ENCODE measurements at places on chromosomes 5 and 9. TPM values are rescaled to one million over a fixed set of nuclear protein-coding genes. Genes with fewer than 3 reads are reported as not detected.

NR6A1 gene
- 0.07 TPM for polyA plus RNA-seq

DRD1 gene
- polyA plus RNA-seq, result 0.19 TPM

PCDHGB1 gene
- polyA plus RNA-seq, result 1.7 TPM

ZNF462 gene
- polyA plus RNA-seq, result 6.3 TPM

GABRA1 gene
- polyA plus RNA-seq, result 0.02 TPM

SAXO1 gene
- polyA plus RNA-seq, result not detected

FAM221B gene
- polyA plus RNA-seq, result not detected

DNA sequence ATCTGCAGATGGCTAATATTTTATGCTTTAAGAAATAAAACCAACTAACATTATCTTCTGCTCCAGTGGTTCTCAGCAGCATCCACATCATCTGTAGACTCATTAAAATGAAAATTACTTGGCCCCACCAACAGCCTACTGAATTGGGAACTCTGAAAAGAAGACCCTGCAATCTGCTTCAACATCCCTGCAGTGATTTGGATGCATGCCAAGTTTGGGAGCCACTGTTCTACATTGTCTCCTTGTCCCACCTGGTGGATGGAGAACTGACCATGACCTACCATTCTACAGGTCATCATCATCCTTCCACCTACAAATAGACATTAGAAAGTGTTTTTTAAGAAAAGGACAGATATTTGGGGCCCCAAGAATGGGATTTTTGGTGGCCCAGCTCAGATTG lies 71.1 kb downstream of the ACER2 start:
- no peak for DNase-seq

DNA sequence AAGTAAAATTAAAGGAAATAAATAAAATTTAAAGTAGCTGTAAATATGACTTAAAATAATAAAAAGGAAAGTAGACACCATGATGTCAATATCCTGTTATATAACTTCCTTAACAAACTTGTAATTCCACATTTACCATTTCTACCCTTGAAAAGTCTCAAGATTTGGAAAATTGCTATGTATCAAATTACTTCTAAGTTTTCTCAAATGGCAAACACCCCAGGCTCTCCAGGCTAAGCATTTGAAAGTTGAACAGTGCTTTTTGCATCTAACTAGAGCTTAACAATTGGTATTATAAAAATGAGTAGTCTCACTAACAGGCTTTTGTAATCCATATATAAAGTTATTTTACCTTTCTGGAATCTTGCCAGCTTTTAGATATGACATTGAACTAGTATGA lies 41.5 kb upstream of the MACIR start:
- DNase-seq, result no peak

- no peak for DNase-seq
Measured at GRCh38 chr5:73433272-73433981, 15.2 kb downstream of the FOXD1 start.

DNA sequence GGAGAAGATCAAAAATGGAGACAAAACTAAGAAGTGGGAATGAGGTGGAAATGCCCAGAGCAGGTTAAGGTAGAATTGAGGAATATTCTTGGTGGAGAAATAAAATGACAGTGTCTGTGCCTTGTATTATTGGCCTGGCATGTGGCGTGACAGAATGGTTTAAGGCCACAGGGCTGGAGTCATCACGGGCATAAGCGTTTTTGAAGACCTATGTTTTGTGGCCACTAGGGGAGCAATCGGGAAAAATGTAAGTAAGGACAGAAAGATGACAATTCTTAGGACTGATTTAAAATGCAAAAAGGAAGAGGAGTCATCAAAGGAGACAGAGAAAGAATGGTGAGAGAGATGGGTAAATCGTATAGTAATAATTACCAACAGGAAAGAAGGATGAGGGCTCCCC lies 72.2 kb upstream of the EPB41L4A start:
- no peak for DNase-seq

DNA sequence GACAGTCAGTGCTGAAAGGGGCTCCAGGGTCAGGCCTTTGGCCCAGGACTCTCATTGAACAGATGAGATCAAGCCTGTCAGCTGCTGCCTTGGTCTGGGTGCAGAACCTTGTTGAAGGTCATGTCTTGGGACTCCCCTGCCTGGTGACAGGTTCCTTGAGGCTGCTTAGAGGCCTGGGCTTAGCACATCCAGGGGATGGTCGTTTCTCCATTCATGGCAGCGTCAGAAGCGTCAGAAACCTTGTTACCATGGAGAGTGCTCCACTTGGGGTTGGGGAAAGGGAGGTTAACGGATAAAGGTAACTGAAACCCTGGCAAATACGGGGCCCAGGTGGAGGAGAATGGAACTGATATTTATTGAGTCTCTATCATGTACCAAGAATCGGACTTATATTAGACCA lies 8.8 kb downstream of the ARPC5L start:
- no peak for DNase-seq

- no peak for DNase-seq
Measured at GRCh38 chr5:169128679-169129078, 172.3 kb downstream of the SLIT3 start.

GRCh38 chr5:92769978-92770377 lies 811.0 kb downstream of the NR2F1-AS1 start:
- DNase-seq, result peak; percentile 51

DNA sequence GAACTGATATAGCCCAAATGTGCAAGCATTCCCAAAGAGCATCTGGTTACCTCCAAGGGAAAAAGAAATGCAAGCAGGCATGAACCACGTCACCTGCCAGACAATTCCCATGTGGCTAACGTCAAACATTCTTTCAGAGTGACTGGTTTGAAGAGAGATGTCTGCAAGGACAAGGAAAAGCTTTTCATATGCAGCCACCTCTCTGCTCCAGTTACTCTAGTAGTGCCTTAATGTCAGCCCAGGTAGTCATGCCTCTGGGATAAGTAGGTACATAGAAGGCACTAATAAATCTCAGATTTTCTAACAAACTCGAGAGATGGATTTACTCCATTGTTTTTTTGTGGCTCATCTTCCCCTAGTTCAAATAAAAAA lies 96.8 kb upstream of the IFNK start:
- DNase-seq, result peak; percentile 73

- DNase-seq, result no peak
Measured at GRCh38 chr9:354453-354852, 139.8 kb downstream of the DOCK8 start.

GRCh38 chr9:131677444-131678180 lies 62.3 kb downstream of the RAPGEF1 start:
- DNase-seq, result peak; percentile 77

- DNase-seq, result no peak
Measured at GRCh38 chr5:132083071-132083678, 9.6 kb downstream of the CSF2 start.

- DNase-seq, result peak; percentile 60
Measured at GRCh38 chr5:180605554-180606214, 14.4 kb upstream of the SCGB3A1 start.

DNA sequence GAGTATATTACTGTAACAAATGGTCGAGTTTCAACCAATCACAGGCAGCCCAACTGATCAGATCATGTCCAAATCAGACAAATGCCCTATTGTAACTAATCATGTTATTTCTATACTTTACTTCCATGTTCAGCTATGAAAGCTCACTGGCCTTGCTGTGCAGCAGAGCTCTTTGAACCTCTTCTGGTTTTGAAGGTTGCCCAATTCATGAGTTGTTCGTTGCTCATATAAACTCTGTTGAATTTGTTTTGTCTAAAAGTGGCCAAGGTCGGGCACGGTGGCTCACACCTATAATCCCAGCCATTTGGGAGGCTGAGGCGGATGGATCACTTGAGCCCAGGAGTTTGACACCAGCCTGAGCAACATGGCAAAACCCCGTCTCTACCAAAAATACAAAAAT lies 21.6 kb downstream of the PDE6A start:
- no peak for DNase-seq

DNA sequence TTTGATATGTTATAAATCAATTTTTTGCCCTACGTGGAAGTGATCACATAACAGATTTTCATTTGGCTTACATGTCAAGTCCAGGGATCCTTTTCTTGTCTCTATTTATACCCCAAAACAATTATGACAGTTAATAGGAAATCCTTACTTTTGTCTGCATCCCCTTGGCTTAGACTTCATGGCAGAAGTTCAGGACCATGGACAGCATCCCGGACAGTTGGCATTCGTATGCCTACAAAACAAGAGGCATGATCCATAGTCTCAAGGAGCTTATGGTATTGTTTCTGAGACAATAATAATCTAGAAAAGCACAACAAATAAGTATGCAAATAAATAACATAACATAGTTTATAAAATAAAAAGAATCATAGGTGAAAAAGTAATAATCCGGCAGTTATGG lies 214.3 kb upstream of the GRIA1 start:
- DNase-seq, result peak; percentile 46

GRCh38 chr9:90466441-90466840 lies 176.2 kb downstream of the DIRAS2 start:
- DNase-seq, result no peak

DNA sequence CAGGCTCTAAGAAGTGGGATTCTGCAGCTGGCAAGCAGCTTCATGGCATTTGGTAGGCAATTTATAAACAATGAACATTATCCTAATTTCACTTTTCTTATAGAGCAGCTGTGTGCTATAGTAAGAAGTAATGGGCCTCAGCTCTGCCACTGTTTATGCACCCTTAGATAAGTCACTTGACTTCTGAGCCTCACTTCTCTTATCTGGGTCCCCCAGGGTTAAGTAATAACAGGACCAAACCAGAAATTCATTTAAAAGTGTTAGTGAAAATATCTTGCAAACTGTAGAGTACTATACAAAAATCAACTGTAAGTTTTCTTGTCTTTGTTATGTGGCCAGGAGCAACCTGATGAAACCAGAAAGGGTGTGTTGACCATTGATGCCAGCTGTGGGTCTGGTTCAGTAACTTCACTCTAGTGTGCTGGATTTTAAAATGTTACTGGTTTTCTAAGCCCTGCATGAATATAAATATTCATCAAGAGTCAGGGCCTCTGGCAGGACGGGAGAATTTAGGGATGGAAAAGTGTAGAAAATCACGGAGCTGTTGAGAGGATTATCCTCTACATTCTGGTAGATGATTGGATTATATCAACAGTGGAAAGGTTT lies 24.2 kb downstream of the TNFAIP8 start:
- no peak for DNase-seq

Data from fibroblast of lung (primary cell).